A549 (cell line): ENCODE measurements at places on chromosomes 6 and 20.

GRCh38 chr6:144036064-144036834 is 28.2 kb upstream of the PLAGL1 start:
- no peak for DNase-seq

DNA sequence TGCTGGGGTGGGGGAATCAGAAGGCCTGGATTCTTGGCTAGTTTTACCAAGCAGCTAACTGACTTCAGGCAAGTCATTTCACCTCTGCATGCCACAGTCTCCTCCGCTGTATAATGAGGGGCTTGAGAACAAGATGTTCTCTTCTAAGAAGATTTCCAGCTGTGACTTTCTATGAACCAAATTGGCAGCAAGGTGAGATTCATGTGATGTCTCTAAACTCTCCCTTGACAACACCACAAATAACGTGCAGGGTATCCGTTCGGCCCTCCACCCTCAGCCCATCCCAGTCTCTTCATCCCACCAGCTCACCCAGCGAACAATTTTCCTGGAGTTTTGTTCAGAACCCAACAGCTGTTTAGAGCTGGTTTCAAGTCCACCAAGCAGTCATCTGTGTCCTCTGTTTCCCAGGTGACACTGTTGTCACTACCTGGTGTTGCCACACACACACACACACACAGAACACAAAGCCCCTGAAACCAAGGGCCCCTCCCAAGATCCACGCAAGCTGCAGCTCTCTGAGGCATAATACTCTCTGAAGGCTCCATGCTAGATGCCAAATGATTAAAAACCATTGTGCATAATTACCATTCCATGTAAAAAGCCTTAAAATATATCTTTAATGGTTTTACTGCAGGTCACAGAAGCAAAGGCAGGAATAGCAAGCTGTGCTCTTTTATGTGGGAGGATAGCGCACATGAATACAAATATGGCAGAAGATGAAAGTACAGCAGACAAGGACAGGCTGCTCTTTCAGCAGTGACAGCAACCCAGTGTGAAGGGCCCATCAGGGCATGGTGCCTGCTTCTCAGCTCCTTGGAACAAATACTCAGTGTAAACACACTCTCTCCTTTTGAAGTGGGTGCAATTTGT is 48.2 kb downstream of the ARHGAP18 start:
- DNase-seq = no peak

- DNase-seq = no peak
These were observed 86.5 kb downstream of the EYA2 start for GRCh38 chr20:46981184-46981583.

- DNase-seq = no peak
These were observed 19.3 kb downstream of the CCM2L start for GRCh38 chr20:32029561-32029960.

GRCh38 chr6:140083375-140083774 is 708.9 kb upstream of the CITED2 start:
- DNase-seq = no peak

- no peak for DNase-seq
These were observed 4.5 kb upstream of the ZNF831 start for GRCh38 chr20:59159091-59159490.

GRCh38 chr20:49377326-49377725 is 99.5 kb upstream of the ZNFX1 start:
- no peak for DNase-seq

GRCh38 chr6:27517928-27518787 is 45.3 kb upstream of the ZNF184 start:
- no peak for DNase-seq

DNA sequence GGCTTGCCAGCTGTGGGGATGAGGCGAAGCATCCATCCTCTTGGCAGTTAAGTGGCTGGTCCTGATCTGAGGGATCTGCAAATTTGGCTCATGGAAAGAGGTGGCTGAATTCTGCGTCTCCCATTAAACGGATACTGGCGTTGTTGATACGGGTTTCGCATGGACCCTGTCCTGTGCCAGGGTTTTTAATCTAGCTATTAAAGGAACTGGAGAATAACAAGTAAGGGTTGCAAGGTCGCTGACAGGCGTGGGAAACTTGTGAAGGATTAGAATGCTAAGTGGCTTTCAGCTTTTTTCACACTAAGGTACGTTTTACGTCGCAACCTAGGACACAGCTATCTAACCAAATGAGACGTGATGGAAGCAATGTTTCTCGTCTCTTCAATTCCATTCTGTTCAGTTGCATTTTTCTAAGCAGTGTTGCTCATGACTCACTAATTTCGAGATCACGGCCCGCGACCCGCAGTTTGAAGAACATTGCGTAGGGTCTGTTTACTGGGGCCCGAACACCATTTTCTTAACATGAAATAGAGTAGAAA is 852 bp downstream of the GMNN start:
- DNase-seq = no peak

- DNase-seq = no peak
These were observed 545.6 kb downstream of the PKHD1 start for GRCh38 chr6:51541847-51542246.

DNA sequence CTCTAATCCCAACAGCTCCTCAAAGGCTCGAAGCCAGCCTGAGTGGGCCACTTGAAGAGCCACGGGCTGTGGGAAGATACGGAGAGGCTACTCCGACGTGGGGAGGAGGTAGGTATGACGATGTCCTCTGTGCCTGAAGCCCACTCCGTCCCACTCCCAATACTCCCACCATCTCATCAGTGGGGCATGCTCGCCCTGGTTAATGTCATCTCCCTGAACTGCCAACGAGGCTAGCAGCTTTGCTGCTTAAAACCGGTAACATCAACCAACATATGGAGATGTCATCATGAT is 11.1 kb downstream of the NRN1 start:
- no peak for DNase-seq

GRCh38 chr6:163078712-163079111 is 335.8 kb upstream of the QKI start:
- no peak for DNase-seq

- DNase-seq = peak; percentile 2
These were observed 619.2 kb upstream of the EYS start for GRCh38 chr6:66326228-66326627.

- no peak for DNase-seq
These were observed 2.5 kb downstream of the TULP4 start for GRCh38 chr6:158314737-158315136.

DNA sequence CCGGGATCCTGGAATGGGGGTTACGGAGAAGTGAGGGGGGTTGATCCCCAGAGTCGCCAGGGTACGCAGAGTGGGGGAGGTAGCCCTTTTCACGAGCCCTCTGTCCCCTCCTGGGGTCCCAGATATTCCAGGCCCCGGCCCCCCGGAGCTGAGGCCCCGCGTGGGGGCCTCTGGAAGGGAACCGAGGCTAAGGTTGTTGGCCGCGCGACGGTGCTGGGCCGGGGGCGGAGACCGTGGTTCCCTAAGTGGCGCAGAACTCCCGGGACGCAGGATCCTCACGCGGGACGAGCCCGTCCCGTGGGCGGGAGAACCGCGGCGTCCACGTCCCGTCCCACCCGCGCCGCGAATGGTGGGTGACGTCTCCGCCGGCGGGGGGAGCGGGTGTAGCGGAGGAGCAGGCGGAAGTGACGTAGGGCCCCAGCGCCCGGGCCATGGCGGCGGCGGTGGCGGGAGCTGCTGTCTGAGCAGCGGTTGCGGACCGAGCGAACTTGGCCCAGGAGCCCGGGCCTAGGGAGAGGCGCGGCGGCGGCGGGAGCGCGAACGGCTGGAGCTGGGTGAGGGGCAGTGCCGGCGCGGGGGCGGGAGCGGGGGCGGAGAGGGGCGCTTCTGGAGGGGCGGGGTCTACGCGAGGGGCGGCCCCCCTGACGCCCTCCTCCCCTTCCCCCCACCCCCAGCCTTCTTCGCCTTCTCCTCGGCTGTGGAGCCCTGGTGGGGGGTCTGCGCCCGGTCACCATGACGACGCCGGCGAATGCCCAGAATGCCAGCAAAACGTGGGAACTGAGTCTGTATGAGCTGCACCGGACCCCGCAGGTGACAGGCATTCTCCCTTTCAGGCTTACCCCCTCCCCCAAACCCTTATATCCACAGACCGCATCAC is at the start of gene RING1:
RING1 (plus strand) TSS at position 410 of the 877 bp plus-strand sequence; CDS start at position 733, 323 bp downstream.
- peak; percentile 57 for DNase-seq

DNA sequence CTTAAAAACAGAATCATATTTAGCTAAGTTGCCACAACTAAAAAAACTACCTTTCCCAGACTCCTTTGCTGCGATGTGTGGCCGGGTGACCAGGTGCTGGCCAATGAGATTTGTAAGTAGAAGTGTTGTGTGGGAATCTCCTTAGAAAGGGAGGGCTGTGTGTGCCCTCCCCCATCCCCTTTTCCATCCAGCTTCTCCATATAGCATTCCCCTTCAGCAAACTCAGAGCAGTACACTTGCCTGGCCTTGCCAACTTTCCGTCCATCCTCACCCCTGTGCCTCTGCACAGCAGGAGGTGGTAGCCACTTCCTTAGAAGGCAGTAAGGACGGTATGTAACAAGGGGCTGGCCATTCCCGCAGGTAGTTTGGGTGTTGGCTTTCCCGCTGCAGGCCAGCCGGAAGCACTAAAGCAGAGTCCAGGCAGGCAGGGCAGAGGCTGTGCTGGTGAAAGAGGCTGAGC is 22.3 kb upstream of the KCNK16 start:
- no peak for DNase-seq

GRCh38 chr6:118253741-118254140 is 294.4 kb upstream of the PLN start:
- no peak for DNase-seq

GRCh38 chr20:40368876-40369275 is 320.2 kb downstream of the MAFB start:
- DNase-seq = no peak

DNA sequence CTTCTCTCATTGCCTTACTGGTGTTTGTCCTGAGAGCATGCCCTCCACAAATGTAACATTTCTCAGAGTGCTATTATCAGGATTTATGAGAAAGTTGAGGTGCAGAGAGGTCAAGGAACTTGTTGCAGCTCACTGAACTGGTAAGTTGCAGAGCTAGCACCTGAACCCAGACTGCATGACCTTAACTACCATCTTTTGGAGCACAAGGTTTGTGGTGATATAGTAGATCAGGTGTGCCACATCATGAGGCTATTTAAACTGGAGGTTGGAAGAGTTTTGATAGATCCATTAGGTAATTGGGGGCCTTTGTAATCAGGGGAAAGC is 112.0 kb upstream of the CITED2 start:
- DNase-seq = no peak
